ENCODE measurements at places on chromosomes 4 and X. TPM values are rescaled to one million over a fixed set of nuclear protein-coding genes. Genes with fewer than 3 reads are reported as not detected.

Gene FOXR2
- total RNA-seq: not detected

Gene CD38
- 1.9 TPM for total RNA-seq

Gene COL4A5
- 134 TPM for total RNA-seq

Gene OCRL
- 20.2 TPM for total RNA-seq

Gene PLP1
- total RNA-seq: 7.2 TPM

Gene FRMPD4
- total RNA-seq: 0.41 TPM

Gene SYP
- total RNA-seq: 2.3 TPM

Gene HEPH
- total RNA-seq: 53.5 TPM

Gene RHOXF1
- 0.47 TPM for total RNA-seq
